ENCODE measurements at places on chromosomes 4 and X. TPM values are rescaled to one million over a fixed set of nuclear protein-coding genes. Genes with fewer than 3 reads are reported as not detected.

Gene MTMR8
- 5.1 TPM for total RNA-seq

Gene GAGE12E
- total RNA-seq, result not detected

Gene GAGE1
- not detected for total RNA-seq

Gene PAGE2
- total RNA-seq, result not detected

Gene FGF2
- total RNA-seq, result 0.96 TPM

Gene CSTF2
- 55.0 TPM for total RNA-seq

Gene GPR173
- total RNA-seq, result not detected

Gene IBSP
- total RNA-seq, result not detected

Gene HERC5
- 57.7 TPM for total RNA-seq

Gene CAPN6
- not detected for total RNA-seq

Gene PITX2
- not detected for total RNA-seq

Gene MID1
- total RNA-seq, result 0.07 TPM

Gene VCX
- not detected for total RNA-seq

Gene RHOXF2B
- not detected for total RNA-seq

Gene UGT2B17
- total RNA-seq, result not detected

Gene FRG2
- not detected for total RNA-seq

Gene ARHGAP36
- not detected for total RNA-seq

Gene DDX53
- total RNA-seq, result not detected

Gene GAGE2A
- total RNA-seq, result not detected

Gene PRDX4
- total RNA-seq, result 35.3 TPM

Gene PNMA6A
- total RNA-seq, result 0.74 TPM

Gene SHROOM3
- total RNA-seq, result 0.02 TPM

Gene HEPH
- 0.20 TPM for total RNA-seq

Gene PNMA6F
- not detected for total RNA-seq

Gene PLS3
- total RNA-seq, result 1.6 TPM

Gene SH2D1A
- total RNA-seq, result 45.3 TPM

Gene RENBP
- total RNA-seq, result 24.8 TPM

Measured in T-helper 1 cell treated with Interleukin-12 subunit alpha and Interleukin-12 subunit beta and Interleukin-4 antibody, amounts not matched to agents 30 ng/mL and 1 ng/mL, for 36 hours (primary cell).